ENCODE measurements at places on chromosomes 2 and 18.

GRCh38 chr2:15010346-15010745 is 377.8 kb downstream of the LRATD1 start:
- DNase-seq, result no peak

DNA sequence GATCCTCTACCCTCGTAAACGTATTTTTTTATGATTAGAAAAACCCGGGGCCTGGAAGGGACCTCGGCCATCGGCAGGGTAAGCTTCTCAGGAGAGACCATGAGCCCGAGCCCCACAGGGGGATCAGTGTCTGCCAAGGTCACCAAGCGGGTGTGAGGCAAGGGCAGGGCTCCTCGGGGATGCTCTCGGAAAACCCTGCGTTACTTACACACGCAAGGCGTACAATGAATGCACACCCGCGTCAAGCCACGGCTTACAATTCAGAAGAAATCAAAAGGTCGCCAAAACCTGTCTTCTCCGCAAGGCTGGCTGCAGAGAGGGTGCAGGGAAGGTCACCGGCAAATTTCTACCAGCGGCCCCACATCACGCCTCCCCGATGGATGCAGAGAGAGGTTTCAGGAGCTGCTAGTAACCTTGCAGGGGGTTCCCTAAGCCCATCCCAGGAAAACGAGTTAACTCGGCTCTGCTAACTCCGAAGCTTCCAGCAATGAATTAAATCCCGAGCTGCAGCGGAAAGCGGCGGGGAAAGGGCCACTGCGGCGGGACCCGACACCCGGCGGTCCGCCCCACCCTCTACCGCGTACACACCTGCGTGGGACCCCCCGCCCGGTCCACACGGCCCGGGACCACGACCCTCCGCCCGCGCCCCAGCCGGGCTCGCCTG is 638 bp downstream of the ST3GAL5 start:
- no peak for DNase-seq

GRCh38 chr18:47883771-47884413 is 46.6 kb downstream of the SMAD2 start:
- no peak for DNase-seq

DNA sequence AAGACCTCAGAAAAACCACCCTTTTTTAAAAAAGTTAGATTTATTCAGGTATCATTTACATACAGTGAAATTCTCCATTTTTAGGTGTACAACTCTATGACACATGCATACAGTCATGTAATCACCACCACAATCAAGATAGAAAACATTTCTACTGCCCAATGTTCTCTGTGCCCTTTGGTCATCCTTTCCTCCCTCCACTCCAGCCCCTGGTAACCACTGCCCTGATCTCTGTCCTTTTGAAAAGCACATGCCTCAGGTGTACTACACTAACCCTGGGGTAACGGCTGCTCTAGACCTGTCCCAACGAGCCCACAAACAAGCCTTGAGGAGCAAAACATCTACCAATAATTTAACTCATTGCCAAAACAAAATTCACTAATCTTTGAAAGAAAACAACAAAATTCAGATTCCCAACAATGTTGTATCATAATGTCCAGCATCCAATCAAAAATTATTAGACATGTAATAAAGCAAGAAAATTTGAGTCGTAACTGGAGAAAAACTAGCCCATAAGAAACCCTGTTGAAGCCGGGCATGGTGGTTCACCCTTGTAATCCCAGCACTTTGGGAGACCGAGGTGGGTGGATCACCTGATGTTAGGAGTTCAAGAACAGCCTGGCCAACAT is 25.9 kb upstream of the KLF11 start:
- DNase-seq, result no peak

GRCh38 chr2:76498360-76498759 is 787.6 kb upstream of the GCFC2 start:
- no peak for DNase-seq

GRCh38 chr2:241029599-241030332 is 31.3 kb downstream of the SNED1 start:
- no peak for DNase-seq

- no peak for DNase-seq
These were observed 7.2 kb upstream of the LCLAT1 start for GRCh38 chr2:30439879-30440278.

DNA sequence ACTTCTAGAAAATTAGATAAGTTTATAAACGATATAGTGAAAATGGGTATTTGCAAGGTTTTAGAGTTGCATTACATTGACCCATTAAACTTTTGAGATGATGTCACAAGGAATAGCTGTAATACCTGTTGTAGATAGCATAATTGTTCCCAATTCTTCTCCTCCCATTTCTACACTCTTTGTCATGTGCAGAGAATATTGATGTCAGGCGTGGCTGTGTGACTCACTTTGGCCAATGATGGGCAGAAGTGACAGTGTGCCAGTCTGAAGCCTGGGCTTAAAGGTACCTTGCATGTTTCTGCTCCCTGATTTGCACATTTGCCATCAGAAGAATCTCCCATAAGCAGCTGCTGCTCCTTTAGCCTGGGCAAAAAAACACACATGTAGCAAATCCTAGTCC is 26.9 kb upstream of the CCBE1 start:
- DNase-seq, result no peak

DNA sequence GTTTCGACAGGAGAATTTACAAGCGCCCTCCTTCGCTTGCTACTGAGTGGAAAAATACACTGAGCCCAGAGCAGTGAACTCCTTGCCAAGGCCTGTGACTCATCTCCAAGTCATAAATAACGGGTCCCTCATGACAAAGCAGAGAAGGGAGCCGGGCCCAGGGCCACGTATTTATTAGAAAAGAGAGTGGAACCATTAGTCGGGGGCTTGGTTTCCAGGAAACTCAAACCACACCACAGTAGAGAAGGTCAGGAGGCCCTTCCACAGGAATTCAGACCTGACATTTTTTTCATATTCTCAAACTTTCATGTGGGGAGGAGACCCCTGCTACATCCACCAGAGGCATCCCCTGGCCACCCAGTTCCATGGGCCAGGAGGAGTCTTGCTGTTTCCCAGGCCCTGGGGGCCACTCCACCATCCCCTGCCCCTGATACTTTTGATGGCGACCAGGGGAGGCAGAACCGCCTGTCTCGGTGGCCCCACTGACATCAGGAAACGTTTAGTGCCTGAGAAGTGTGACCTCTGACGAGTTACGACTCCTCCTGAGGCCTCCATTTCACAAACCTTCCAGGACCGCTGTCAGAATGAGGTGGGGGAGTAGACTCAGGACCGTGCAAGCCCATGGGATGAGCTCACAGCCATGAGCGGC is 289.7 kb downstream of the DYSF start:
- DNase-seq, result no peak

DNA sequence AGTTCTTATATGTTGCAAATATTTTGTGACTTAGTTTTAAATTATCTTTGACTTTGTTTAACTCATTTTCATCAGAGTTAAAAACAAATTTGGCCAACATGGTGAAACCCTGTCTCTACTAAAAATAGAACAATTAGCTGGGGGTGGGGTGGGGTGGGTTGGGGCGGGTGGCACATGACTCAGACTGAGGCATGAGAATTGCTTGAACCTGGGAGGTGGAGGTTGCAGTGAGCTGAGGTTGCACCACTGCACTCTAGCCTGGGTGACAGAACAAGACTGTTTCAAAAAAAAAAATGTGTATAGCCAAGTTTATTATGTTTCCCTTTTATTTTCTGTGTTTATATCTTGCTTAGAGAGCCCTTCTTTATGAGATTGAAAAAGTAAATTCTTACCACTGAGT is 14.2 kb upstream of the LIPG start:
- DNase-seq, result no peak

- DNase-seq, result no peak
These were observed 47.6 kb downstream of the ITGAV start for GRCh38 chr2:186637497-186637800.

- DNase-seq, result no peak
These were observed 11.0 kb downstream of the CPSF3 start for GRCh38 chr2:9434489-9434888.

GRCh38 chr2:240183875-240184590 is 43.6 kb upstream of the OTOS start:
- no peak for DNase-seq

- no peak for DNase-seq
These were observed 499.0 kb downstream of the TMX3 start for GRCh38 chr18:68215931-68216330.

DNA sequence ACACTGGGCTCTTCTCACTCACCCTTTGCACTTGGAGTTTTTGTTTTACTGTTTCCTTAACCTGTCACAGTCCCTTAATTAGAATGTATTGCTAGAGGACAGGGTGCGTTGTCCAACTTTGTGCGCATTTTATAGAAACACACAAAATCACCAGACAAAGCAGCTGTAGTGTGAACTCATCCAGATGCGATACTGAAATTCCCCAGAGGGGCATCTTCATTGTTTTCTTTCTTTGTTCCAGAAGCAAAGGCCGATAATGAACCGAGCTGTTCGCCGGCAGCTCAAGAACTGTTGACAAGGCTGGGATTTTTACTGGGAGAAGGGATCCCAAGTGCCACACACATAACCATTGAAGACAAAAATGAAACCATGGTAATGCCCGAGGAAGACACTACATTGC is 137.6 kb downstream of the WDSUB1 start:
- DNase-seq, result no peak

DNA sequence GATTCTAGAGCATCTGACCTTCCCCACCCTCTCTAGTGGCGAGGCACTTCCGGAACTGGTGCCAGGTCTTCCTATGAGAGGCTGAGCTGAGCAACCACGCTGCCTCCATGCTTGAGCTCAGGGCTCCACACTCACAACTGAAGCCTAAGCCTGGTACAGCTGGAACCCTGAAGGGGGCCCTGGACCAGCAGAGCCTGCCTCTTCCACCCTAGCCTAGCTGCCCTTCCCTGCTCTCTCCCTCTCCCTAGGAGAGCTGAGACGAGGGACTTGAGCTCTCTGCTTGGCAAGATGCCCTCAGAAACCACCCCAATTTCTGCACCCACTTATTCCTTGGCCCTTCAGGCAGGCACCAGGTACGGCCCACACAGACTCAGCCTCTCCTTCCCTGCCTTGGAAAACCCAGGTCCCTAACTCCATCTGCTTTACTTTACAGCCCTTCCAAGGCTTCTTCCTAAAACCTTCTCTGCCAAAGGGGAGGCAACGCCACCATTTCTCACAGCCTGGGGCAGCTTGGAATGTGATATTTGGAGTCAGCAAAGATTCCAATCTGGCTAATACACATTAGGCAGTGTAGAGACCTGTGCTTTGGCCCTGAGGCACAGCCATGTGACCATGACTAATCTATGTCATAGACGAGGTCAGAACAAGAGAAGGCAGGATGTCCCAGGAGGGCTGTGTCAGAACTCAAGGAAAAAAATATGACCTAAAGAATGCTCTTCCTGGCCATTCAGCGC is 18.8 kb downstream of the COX7A2L start:
- no peak for DNase-seq

GRCh38 chr2:64021578-64021977 is 2.4 kb upstream of the VPS54 start:
- no peak for DNase-seq

DNA sequence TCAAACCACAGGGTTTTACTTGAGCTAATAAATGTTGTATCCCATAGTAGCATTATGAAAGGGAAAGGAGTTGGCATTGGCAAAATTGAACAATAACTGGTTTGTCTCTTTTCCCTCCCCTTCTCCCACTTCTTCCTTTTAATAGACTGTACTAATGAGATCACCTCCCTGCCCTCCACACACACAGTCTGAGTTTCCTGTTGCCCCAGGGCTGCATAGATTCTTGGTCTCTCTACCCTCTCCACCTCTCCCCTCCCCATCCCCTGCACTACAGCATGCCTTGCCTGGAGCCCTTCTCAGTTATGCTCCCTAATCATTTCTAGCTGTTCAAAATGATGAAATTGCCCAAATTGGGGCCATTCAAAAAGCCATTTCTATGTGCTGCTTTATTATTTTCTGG is 37.2 kb upstream of the NEMP2 start:
- no peak for DNase-seq
